A549 (cell line): ENCODE measurements at places on chromosomes 13 and 19. TPM values are rescaled to one million over a fixed set of nuclear protein-coding genes. Genes with fewer than 3 reads are reported as not detected.

The GJA3 gene
- polyA plus RNA-seq = 0.17 to 0.20 TPM (median 0.19 TPM) in 3 replicates

The PRSS57 gene
- polyA plus RNA-seq = not detected in 3 replicates

The IGFL4 gene
- polyA plus RNA-seq = 1.3 to 3.1 TPM (median 2.8 TPM) in 3 replicates

DNA sequence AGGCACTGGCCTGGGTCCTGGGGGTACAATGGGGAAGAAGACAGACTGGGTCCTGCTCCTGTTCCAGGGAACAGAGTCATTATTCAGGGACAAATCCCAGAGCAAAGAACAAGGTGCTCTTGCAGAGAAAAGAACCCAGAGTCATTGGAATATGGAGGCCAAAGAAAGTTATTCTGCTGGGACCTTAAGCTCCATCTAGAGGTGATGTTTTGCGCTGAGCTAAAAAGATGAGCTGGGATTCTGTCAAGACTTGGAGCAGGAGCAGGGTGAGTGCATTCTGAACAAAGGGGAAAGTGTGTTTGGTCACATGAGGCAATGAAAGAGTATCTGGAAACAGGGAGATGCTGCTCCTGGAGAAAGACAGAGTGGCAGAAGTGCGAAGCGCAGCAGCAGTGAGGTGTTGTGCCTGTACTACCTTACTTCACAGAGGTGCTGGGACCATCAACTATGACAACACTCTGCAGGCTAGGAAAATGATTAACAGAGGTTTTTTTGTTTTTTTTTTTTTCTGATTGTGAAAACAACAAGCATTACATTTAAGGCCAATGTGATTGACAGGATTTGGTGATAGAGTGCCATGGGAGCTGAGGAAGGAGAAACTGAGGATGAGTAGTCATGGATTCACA, 95.3 kb upstream of the TNFSF11 start:
- DNase-seq = peak; percentile 30

DNA sequence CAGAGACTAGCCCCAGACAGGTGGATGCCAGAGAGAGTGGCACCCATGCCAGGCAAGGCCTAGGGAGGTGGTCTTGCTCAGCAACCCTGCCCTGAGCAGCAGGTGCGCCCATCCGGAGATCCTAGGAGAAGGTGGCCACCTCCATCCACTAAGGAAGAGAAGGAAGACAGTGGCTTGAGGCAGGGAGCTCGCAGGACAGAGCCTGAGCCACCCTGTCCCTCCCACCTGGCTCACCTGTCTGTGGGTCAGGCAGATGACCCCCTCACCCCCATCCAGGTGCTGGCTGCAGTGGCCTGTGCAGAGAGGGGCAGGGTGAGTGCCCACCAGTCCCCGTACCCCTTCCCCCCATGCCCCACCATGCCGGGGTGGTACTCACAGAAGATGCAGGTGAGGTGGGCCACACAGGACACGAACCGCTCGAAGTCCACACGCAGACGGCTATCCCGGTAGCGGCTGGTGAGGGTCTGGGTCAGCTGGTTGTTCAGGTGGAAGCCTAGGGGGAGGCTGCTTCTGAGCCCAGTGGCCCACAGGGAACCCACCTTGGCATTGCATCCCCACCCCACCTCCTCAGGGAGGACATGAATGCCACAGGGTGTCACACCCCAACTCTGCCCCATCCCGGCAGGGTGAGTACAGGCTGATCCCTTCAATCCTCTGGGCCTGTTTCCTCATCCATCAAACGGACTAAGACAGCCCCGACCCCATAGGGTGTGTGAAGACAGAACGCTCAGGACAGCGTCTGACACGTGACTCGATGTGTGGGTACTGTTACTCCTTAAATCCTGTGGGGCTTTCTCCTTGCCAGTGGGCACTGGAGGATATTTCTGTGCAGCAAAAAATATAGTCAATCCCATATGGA, 13.3 kb downstream of the CAPN12 start:
- no peak for DNase-seq

- DNase-seq = no peak
These were observed 1.2 kb upstream of the UPK1A start for GRCh38 chr19:35665157-35665556.

DNA sequence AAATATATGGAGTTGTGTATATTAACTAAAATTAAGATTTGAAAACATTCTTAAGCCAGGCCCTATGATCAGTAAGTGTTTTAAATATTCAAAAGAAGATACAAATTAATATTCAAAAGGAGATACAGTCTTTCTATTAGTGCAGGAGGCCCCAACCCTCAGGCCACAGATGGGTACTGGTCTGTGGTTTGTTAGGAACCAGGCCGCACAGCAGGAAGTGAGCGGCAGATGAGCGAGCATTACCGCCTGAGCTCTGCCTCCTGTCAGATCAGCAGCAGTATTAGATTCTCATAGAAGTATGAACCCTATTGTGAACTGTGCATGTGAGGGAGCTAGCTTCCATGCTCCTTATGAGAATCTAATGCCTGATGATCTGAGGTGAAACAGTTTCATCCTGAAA, 232.9 kb downstream of the FOXO1 start:
- DNase-seq = no peak

GRCh38 chr13:40137400-40137799, 481.9 kb downstream of the COG6 start:
- DNase-seq = no peak

DNA sequence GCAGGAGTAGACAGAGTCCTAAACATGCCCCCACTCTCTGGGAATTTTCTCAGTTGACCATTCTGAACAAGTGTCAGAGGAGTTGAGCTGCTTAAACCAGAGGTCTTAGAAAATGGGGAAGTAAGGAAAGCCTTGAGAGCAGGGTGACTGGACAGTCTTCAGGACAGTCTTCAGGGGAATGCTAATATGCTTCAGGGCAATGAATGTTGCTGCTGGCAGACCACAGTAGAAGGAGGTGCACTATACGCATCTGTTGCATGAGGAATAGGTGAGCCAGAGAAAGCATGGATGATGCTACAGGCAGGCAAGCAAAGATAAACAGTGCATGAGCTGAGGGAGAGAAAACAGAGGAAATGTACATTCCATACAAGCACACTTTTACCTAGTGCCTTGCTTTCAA, 196.6 kb upstream of the GPR12 start:
- DNase-seq = no peak

- DNase-seq = no peak
These were observed 33.2 kb downstream of the KDM4B start for GRCh38 chr19:5002143-5002542.

GRCh38 chr19:31444931-31445330, 95.7 kb upstream of the TSHZ3 start:
- DNase-seq = no peak

GRCh38 chr19:29189033-29189360, 24.0 kb downstream of the UQCRFS1 start:
- no peak for DNase-seq

DNA sequence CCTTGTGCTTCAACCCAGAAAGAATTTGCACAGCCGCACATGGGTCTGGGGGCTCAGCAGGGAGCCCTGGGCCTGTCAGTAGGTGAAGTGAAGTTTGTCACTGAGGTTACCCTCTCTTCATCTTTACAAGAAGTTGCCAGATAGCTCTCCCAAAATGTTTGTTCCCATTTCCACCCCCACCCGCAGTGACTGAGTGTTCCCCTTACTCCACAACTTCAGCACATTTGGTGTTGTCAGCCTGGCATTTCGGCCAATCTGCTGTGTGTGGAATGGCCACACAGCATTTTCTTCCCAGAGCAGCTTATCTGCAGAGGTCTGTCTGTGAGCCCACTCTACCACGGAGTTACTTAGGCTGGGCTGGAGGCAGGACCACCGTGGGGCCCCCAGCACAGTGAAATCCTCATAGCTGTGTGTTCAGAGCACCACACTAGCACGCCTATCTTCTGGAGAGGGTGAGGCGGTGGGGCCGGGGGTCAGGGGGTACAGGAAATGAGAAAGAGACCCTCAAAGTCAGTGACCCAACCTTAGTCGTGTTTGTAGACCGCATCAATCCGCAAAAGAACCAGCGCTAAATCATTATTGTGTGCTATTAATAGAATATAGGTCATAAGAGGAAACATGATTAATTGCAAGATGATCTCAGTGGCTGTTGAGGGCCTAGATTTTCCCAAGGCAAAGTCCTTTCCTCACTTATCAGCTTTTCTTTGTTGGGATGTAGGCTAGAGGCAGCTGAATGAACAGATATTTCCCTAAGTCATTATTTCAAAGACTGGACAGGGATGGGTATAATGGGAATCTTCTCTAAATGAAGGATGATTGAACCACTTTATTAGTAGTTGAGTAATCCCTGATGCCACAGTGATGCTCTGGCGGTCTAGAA, 116.0 kb downstream of the SIPA1L3 start:
- no peak for DNase-seq

DNA sequence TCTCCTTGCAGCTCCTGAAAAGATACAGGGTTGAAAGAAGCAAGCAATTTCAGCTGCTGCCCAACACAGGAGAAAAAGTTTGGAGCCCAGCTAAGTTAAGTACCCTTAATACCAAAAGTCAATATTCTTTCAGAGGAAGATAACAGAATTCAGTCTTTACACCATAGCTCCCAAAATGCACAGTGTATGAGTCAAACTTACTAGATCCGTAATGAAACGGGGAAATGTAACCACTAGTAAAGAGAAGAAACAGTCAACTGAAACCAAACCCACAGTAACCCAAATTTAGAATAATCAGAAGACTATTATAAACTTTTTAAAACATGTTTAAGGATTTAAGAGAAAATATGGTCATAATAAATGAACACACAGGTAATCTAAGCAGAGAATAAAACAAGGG, 45.2 kb downstream of the SUCLA2 start:
- DNase-seq = no peak

DNA sequence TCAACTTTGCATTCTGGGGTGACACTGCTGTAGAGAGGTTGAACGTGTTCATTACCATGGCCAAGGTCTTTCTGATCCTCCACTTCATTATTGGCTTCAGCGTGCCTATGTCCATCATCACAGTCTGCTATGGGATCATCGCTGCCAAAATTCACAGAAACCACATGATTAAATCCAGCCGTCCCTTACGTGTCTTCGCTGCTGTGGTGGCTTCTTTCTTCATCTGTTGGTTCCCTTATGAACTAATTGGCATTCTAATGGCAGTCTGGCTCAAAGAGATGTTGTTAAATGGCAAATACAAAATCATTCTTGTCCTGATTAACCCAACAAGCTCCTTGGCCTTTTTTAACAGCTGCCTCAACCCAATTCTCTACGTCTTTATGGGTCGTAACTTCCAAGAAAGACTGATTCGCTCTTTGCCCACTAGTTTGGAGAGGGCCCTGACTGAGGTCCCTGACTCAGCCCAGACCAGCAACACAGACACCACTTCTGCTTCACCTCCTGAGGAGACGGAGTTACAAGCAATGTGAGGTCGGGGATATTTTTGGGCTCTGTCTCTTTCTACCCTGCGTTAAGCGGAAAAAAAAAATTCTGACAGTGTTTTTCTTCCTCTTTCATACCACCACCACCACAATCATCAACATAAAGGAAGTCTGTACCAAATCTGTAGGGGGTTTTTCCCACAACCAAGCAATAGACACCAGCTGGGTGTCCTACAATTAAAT, 29.5 kb downstream of the FPR3 start:
- DNase-seq = no peak

DNA sequence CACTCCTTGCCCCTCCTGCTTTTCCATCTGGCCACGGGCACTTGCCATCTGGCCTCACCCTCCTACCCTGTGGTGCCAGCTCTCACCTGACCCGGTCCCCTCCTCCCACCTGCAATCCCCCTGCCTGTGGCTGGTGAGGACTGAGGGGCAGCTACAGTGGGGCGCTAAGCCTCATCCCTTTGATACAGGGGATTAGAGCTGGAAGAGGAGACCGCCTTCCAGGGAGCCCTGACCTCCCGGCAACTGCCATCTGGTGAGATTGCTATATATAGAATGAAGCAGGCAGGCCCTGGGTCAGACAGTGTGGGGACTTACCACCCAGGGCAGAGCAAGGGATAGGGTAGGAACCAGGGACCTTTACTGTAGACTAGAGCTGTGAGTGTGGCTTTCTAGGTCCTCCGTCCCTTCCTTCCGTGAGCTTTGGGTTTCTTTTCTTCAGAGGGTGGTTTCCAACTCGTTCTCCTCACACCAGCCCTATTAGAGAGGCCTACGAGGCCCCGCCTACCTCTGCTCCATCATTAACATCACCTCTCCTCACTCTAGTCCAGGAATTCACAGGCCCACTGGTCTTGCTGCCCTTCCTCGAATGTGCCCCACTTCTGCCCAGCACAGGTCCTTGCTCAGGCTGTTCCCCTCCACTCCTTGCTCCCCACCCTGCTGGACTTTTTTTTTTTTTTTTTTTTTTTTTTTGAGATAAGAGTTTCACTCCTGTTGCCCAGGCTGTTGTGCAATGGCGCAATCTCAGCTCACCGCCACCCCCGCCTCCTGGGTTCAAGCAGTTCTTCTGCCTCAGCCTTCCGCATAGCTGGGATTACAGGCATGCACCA, 7.7 kb downstream of the KASH5 start:
- no peak for DNase-seq
